ENCODE measurements at places on chromosomes 11 and 22.

- peak; percentile 64 for DNase-seq
These were observed at the start of gene AASDHPPT for GRCh38 chr11:106077609-106078455. Gene AASDHPPT, plus strand, starts transcription at chr11:106077662. Its CDS starts 49 bp downstream, at chr11:106077711.

DNA sequence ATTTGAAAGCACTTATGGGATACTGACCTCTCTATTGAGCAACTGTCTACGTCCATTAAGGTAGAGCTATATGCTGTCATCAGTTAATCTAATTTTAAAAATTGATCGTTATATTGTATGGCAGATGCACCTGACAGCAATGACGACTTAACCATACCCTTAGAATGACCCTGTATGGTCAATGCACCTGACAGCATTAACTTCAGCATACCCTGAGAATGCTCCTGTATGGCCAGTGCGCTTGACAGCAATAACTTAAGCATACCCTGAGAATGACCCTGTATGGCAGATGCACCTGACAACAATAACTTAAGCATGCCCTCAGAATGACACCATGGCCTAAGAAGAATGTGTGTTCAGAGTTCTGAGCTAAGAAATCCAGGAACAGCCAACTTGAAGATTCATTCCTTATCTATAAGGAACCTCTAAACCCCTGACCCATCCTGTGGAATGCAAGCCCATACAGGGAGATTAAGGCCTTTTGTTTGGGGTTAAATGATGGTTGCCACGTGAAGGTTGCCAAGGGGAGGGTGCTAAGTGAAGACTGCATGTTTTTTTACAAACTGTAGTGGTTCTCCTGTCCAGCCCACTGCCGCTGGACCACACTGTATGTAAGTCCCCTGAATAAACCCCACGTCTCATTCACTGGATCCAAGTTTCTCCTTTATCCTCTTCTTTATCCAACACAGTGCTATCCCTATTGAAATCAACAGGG lies 138.3 kb downstream of the GUCY1A2 start:
- no peak for DNase-seq

- no peak for DNase-seq
These were observed 24.1 kb downstream of the SIK3 start for GRCh38 chr11:117074119-117074518.

DNA sequence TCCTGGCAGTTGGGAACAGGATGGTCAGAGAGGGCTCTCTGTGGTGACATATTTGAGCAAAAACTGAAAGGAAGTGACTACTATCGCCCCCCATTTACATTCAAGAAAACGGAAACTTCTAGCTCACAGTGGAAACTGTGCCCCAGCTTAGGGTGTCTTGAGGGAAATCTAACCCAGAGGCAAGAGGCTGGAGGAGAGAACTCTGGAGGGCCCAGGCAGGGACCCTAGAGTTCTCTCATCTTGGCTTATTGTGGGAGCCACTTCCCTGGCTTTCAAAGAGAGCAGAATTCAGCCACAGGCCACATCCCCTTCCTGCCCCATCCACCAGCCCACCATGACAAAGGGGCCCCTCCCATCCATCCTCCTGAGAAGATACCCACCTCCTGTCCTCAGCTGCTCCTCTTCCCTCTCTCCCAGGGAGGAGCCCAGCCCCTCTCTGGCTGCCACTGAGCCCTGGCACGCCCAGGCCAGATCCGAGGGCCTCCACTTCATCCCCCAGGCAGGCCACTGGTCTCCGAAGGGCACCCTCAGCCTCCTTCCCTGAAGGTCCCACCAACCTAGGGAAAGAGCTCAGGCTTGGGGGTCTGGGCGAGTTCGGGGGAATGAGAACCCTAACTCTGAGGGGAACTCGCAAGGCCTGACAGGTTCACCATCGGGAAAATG lies 1.6 kb upstream of the TMPRSS13 start:
- DNase-seq = no peak

DNA sequence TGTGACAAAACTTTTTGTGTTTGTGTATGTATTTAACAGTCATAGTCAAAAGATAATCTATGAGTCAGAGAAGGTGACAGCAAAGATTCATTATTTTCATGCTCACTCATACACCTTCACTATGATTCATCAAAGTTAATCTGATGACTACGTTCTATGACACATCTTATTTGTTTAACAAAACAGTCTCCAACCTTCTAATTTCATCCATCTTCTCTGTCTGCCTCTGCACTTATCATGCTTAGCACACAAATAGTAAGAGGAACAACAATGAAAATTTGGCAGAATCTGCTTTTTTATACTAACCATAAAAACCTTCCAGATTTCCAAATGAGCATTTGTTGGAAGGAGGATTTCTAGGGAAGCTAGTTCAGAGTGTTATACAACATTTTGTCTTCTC lies 568.9 kb downstream of the LUZP2 start:
- DNase-seq = no peak

DNA sequence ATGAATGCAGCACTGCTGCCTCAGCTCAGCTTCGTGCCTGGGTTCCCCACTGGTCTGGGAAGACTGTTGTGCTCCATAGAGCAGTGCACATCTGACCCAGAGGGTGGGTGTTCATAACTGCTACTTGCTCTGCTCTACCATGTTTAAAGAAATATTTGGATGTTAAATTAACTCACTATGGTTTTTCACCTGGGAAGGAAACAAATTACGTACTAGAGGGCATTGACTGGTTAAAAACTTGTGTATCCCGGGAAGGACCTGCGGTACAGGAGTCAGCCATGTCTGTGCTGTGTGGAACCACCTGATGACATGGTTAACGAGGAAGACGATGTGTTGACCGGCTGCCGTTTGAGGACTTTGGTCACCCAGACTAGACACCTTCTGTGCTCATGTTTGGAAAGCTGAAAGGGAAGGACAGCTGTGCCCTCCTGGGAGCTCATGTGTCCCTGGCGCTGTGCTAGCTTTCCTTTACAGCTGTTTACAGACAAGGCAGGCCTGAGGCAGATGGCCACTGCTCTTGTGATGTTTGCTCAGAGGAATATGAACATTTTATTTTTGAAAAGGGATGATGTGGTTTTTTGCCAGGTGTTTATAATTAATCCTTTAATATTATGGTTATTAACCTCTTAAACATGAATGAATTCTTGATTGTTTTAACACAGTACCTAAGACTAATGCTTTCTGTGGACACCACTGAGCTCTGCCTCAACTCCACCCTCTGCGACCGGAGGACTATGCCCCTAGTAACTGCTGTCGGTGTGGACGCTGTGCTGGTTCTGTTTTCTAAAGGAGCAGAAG lies 14.3 kb upstream of the AIFM3 start:
- no peak for DNase-seq

GRCh38 chr11:17887779-17888178 lies 125.1 kb downstream of the SERGEF start:
- DNase-seq = no peak

DNA sequence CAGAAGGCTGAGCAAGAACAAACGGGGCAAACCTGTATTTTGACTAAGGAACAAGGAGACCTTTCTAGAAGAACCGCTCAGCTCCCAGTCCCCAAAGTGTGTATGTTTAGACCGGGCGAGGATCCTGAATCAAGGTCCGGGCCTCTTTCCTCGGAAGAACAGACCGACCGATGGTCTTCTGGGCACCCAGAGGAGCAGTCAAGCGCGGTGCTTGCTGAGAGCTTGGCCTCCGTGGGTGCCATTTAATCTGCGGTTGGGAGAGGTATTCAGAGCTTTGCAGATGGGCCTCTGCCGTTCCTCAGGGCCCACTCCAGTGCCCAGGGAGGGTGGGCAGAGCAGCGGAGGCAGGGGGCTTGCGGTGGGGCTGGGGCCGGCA lies 26.5 kb upstream of the ATXN10 start:
- no peak for DNase-seq

DNA sequence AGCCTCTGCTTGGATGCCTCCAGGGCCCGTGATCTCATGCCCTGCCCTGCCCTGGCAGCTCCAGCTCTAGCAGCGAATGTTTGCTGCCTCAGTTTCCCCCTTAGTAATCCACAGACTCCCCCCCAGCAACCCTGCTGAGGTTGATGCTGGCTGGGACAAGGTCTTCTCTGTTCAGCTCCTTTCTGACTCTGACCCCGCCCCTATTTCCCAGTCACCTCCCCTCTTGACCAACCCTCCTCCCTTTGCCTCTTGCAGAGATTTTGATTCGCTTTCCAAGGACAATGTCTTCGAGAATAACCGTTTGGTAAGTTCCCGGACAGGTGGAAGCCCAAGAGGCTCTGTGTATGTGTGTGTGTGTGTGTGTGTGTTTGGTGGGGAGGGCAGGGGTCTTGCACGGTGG lies 5.6 kb downstream of the MICALL1 start:
- DNase-seq = no peak

GRCh38 chr11:8209208-8209807 lies 40.5 kb upstream of the RIC3 start:
- no peak for DNase-seq

DNA sequence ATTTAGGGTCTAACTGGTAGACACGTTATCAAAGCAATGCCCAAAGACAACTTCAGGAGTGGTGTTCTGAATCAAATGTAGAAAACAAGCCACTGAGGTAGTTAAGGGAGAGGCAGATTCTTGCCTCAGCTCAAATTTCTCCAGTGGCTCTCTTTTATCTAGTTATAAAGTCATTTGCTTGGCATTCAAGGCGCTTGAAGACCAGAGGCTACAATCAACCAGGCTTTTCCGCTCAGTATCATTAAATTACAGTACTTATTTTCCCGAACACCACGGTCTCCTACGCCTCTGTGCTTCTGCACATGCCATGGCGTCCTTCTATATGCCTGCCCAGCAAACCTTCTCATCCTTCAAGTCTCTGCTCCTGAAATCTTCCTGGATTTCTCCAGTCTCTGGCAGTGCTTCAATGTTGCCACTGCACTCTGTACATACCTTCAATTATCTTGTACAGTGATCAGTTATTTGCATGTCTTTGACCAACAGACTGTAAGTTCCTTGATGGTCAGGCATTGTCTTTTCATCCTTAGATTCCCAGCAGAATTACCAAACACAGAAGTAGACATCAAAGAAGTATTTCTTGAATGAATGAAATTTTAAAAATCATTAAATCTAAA lies 1.4 kb downstream of the POGLUT3 start:
- DNase-seq = no peak

GRCh38 chr11:57237204-57237681 lies at the start of gene APLNR:
Gene APLNR, minus strand, starts transcription at chr11:57237250. Its CDS starts 246 bp downstream, at chr11:57237004.
- DNase-seq = no peak

GRCh38 chr11:44593251-44593650 lies 27.8 kb downstream of the CD82 start:
- no peak for DNase-seq

- no peak for DNase-seq
These were observed 11.1 kb upstream of the LDLRAD3 start for GRCh38 chr11:35932681-35933319.

DNA sequence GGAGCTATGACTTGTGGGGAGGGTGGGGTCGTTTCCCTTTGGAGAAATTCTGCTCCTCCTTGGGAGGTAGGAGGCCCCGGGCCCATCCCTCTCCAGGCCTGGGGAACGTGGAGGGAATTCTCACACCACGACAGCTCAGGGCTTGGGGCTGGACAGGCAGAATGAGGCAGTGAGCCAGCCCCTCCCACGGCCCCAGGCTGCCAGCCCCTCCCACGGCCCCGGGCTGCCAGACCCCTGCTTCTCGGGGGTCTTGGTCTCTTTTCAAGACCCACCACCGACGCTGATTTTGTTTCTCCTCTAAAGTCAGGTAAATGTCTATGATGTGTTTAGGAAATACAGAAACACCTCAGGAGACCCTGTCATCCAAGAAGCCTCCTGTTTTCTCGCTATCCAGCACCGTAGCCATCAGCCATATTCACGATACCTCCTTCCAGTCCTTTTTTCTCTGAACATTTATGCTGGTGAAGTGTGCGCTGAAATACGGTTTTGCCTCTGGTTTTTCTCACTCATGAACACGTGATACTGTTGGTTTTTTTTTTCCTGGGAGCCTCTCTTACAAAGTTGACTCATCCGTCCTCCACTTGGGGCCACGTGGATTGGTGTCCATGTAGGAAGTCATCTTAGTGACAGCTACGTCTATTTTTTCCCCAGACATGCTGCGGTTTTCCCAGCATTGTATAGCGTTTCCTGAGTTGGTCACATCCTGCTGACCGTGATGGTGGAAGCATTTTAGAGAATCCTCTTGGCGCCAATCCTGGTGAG lies 1219.6 kb downstream of the BRD1 start:
- DNase-seq = no peak

DNA sequence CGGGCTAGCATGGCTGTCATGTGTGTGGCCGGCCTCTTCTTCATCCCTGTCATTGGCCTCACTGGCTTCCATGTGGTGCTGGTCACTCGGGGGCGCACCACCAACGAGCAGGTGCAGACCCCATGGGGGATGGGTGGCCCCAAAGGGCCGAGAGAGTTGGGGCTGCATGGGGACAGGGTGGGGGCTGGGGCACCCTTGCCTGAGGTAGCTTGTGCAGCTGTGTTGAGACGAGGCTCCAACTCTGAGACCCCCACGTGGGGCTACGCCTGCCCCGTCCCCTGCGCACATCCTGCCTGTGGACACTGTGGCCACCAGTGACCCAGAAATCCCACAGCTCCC lies 8.5 kb downstream of the ZDHHC8 start:
- DNase-seq = no peak

- DNase-seq = peak; percentile 89
These were observed 28.1 kb downstream of the NRXN2 start for GRCh38 chr11:64694821-64695365.

DNA sequence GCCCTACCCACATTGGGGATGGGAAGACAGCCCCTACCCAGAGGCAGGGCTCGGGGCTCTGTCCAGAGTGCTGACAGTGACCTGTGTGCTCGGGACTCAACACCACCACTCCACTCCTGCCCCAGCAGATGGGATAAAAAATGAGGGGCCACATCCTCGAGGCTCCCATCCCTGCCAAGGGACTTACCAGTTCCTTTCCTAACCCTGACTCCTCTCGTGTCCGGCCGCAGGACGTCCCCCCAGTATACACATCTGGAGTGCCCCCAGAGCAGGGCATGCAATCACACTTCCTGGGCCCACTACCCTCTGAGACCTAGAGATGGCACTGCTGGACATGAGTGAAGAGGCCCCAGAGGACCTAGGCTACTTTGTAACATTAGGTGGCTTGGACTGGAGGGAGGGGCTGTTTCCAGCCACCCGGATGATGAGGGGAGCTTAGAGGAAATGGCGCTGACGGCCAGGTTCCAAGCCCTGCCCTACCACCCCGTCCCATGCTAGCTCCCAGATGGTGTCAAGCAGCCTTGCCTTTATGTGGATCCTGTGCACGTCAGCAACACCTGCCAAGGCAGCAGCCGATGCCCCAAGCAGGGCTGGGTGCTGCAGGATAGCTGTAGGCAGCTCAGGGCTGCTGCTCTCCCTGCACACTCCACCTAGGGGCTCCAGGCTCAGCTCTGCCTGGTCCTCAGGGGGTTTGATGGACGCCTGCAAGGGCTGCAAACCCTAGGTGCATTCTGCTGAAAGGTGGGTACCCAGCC lies 86.6 kb downstream of the DGCR2 start:
- no peak for DNase-seq

DNA sequence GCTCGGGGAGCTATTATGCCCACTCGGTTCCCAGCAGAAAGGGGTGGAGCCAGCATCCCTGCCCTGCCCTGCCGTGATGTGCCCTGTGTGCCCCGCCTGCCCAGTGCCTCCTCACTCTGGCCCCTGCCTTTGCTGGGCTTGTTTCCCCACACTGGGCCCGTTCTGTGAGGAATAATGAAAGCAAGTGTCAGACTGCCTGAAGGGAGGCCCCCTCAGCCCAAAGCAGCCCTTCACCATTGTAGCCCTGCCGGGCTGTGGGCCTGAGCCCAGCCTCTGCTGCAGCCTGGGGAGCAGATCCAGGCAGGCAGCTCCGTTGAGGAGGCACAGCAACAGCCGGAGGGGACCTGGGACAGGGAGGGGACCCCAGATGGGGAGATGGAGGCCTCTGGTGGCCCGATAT lies 20.2 kb upstream of the NEFH start:
- DNase-seq = no peak
